ENCODE measurements at places on chromosomes 5 and 9.

GRCh38 chr5:74839229-74839628 lies 27.0 kb downstream of the FAM169A start:
- DNase-seq, result peak; percentile 52

DNA sequence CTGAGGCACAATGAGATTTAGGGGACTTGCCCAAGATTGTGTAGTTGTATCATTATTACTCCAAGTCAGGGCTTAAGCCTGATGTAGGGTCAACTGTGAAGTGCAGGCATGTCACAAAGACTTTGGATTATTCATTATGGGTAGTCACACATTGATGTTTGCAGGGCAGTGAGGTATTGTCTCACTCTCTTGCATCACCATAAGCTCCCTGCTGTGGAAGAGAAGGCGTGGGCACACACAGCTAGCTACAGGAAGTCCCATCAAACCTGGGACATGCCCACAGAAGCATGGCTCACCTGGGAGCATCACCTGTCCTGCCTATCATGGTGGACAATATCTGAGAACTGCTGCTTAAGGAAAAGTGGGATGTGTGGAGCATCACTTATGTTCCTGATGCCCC lies 42.1 kb downstream of the TMOD1 start:
- no peak for DNase-seq

DNA sequence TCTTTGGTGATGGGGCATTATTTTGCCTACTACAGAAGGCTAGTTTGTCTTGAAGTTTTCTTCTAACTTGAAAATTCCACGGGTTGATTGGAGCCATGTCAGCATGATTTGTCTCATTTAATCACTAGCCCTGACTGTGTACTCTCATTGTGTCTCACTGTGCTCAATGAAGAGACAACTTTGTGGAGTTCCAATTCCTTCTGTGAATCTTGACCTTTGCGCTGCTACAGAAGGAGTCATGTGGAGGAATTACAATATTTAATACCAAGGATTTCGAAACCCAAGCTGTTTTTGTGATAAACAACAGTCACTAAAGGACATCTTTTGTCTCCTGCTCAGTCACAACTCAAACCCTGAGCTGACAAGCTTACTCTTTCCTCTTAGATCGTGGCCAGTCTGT lies 98.6 kb upstream of the ACTBL2 start:
- no peak for DNase-seq

DNA sequence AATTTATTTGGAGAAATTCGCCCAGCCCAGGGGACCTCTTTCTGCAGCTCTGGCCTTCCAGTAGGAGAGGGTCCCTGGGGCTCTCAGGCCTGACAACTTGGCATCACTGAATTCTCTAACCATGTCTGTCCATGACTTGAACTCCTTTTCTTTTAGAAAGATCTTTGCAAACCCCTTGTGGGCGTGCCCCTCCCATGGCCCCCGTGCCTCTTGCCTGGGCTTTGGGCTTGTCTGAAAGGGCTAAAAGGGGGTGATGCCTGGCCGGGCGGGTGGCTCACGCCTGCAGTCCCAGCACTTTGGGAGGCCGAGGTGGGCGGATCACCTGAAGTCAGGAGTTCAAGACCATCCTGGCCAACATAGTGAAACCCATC lies 3.2 kb upstream of the SQSTM1 start:
- no peak for DNase-seq

DNA sequence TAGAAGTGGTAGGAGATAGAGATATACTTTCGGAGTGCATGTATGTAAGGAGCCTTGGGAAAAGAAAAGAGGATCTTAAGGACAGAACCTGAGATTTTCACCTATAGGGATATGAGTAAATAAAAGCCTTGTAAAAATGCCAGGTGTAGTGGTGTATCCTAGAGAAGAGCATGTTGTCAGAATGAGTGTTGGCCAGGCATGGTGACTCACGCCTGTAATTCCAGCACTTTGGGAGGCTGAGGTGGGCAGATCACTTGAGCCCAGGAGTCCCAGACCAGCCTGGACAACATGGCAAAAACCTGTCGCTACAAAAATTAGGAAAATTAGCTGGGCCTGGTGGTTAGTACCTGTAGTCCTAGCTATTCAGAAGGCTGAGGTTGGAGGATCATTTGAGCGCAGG lies 76.0 kb downstream of the IPO11 start:
- no peak for DNase-seq

GRCh38 chr9:88767504-88767790 lies 223.8 kb upstream of the S1PR3 start:
- no peak for DNase-seq

DNA sequence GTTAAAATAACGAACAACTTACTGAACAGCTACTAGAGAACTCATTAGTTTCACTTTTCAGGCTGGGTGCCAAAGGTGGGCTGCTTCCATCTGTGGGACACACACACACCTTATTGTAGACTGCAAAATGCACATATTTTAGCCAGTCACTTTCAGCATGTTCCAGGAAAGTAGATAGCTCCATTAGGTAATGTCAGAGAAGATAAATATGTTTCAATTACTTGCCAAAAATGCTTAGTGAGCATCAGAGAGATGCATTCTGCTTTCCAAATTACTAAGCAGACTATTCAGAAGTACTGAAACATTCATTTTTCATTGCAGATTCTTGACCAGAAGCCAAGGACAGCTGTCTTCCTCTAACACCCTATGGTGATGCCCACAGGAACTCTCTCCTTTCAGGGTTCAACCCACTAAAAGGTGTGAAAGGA lies 56.2 kb upstream of the APC start:
- DNase-seq, result no peak

- DNase-seq, result no peak
Observed at GRCh38 chr5:143653766-143654282, 158.1 kb upstream of the HMHB1 start.

- DNase-seq, result peak; percentile 55
Observed at GRCh38 chr9:85742597-85742936, 813 bp upstream of the AGTPBP1 start.

- no peak for DNase-seq
Observed at GRCh38 chr9:122944960-122945888, 4.4 kb downstream of the RABGAP1 start.

GRCh38 chr9:115593587-115594091 lies 475.7 kb upstream of the TNC start:
- no peak for DNase-seq

DNA sequence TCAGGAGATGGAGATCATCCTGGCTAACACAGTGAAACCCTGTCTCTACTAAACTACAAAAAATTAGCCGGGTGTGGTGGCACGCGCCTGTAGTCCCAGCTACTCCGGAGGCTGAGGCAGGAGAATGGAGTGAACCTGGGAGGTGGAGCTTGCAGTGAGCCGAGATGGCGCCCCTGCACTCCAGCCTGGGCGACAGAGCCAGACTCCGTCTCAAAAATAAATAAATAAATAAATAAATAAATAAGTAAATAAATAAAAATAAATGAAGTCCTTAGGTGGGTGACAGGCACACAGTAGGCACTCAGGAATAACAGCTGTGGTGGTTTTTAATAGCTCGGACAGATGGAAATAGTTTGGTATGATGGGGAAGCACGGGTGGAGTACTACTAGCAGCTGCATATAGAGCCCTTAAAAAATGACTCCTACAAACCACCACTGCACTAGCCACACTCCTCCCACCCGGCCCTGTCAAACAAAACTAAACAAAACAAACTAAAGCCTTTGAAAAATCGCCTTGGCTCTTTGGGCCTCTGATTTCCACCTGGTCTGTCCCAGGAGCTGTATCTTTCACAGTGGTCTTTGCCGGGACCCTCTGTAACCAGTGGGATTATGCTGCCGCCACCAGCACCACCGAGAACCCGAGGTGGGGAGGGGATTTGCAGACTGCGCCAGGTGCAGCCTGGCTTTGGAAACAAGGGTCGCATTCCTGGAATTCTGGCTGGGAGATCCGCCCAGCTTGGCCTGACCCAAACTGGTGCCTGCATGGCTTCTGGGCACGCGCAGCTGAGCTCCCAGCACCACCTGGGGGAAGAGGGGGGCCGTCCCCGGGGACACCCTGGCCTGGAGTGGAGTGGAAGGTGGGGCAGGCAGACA lies 5.1 kb upstream of the WDR5 start:
- no peak for DNase-seq

DNA sequence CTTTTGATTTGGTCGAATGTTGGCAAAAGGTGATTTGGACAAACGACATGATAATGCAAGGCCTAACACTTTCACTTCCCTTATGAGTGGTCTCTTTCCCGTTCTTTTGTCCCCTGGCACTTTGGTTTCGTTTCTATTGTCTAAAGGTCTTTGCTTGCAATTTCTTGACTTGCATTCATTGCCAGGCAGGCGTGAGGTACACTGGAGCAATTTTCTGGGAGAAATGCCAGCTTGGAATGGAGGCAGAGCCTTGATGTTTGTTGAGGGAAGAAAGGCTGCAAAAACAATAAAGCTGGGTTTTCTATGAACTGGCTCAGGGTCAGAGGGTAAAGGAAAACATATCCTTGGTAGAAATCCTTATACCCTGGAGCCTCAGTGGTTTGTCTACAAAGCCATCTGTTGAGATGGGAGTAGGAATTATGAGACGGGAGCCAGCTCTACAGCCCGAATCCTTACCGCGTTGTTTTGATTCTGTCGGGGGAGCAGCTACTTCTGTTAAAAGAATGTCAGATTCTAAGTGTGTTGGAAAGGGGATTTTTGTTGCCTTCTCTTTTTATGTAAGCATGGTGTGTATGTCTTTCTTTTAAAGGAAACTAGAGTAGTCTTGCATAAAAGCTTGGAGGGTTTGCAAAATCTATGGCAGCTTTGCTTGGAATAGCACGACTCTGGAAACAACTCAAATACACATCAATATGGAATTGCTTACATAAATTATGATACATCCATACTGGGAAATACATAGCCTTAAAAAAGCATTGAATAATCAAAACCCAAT lies 158.9 kb downstream of the RMI1 start:
- no peak for DNase-seq

DNA sequence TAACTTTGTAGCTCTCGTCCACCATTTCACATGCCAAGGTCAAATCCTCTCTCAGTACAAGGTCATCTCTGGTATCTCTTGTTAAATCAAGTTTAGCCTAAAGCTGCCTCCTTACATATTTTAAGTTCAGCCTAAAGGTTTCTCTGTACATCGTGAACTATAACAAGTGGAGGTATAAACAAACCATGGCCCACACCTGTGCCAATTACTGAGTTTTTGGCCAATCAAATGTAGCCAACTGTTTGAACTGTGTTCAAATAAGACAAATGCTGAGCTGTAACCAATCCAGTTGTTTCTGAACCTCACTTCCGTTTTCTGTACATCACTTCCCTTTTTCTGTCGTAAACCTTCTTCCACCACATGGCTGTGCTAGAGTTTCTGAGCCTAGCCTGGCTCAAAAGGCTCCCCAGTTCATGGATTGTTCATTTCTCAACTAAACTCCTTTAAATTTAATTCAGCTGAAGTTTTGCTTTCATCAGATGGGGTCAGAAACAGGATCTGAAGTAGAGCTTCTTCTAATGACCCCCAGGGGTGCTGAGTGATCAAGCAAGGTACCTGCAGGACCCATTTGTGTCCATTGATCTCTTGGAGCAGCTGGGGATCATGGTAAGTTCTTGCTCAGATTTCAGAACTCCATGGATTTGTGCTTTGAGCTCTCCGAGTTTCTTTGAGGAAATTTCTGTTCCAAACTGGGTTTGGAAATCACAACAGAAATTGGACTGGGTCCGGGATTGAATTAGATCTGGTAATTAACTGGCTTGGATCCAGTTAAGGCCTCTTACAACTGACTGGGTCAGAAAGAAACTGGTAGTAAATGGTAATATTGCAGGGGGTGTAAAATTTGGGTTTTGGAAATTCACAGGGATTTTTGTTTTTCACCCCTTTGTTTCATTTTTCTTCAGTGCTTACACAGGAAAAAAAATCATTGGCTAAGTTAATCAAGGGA lies 11.0 kb upstream of the NANS start:
- peak; percentile 87 for DNase-seq

DNA sequence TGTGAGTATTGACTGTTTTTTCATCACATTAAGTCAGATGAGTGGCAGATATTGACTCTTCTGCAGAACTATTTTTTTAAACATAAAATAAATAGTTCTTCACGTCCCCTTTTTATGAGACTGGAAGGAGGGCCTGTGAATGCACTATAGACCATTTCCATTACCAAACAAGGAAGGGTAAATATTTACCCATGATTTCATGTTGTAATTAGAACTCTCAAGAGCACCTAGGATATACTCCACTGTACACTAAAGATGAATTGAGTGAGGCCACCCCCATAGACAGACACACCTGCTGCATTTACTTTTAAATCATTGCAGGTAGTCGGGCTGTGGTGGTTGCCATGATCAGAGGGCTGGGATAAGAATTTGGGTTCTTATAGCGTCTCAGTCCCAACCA lies 22.6 kb downstream of the SLC36A1 start:
- DNase-seq, result no peak

DNA sequence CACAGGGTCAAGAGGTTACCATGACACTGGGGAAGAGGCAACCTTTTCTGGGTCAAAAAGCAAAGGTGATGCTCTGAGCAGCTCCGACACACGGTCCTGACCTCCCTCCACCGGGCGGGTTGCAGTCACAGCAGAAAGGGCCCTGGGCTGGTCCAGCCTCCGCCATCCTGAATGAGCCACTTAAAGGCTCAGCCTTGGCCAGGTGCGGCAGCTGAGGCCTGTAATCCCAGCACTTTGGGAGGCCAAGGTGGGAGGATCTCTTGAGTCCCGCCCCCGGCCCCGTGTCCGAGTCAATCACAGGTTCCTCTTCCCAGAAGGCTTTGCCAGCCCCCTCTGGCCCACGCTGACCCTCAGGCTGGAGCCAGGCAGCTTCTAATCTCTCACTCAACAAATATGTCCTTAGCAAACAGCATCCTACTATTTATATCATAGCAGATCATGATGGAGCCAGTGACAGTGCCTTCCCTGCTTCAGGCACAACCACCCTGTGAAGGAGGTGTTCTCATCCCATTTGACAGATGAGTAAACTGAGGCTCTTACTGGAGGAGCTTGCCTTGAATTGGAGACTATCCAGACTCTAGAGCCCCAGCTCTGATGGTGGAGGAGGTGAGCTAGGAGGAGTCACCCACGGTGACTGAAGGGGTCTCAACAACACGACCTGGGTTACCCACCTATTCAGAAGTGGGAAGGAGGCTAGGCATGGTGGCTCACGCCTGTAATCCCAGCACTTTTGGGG lies 79.1 kb downstream of the LRSAM1 start:
- no peak for DNase-seq
